ENCODE measurements at places on chromosomes 11 and 22.
A peak's percentile ranks its signal among the peaks of the same experiment; 100 is the strongest.

DNA sequence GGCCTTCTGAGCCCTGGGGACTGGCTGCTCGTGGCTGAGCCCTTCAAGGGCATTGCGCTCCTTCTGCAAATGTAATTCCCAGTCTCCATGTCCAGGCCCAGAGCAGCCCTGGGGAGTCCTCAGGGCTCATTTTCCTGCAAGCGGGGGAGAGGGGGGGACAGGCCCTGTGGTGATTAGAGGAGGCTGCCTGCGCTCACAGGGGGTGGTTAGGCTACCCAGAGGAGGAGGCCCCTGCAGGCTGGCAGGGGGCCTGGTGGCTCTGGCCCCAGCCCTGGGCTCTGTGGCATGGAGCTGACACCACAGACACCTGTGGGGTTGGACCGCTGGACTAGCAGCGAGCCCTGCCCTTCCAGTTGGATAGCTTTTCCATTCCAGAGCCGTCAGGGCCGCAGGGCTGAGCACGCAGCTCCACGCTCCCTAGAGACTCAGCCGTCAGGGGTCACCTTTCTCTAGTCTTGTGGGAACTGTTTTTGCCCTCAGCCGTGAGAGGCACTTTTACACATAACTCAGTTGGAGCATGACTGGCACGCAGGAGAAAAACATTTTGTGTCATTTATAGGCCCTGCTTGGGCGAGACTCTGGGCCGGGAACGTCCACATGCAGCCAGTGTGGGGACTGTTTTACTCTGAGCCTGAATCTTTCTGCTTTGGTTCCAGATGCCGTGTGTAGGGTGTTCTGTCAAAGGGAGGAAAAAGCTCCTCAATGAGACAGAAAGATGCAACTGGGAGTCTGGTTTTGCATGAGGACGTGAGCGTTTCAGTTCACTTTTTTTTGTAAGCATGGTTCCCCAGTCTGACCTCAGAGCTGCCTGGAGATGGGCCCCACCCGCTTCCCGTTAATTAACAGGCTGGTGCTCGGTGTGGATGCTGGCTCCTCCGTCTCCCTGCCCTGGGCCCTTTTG is 58.1 kb downstream of the LRP5 start:
- DNase-seq: no peak

DNA sequence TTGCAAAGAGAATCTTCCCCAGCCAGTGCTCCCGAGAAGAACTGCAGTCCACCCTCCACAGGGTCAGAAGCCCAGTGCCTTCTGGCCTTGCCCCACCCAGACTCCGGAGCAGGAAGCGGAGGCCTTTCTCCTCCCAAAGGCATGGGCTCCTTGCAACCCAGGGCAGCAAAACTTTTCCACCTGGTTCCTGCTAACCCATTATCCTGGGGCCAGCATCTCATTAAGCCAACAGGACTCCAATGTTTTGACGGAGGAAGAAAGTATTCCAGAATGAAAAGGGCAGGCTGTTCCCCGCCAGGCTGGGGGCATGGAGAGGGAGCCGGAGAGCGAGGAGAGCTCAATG is 88.1 kb downstream of the RTL6 start:
- DNase-seq: no peak

GRCh38 chr11:130145311-130145812 is 14.2 kb upstream of the ST14 start:
- DNase-seq: no peak

DNA sequence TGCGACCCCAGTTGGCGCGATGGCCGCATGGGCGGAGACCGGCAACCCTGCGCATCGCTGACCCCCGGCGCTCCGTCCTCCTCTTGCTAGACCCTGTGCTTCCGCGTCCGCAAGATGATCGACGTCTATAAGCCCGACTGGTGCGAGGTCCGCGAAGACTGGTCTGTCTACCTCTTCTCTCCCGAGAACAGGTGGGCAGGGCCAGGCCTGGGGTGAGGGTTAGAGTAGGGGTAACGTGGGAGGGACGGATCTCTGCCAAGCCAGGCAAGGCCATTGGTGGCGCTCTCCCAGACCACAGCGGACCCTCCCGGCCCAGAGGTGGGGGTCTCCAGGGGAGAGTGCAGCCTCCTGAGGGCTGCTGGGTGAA is 92.1 kb downstream of the CACNA1I start:
- no peak for DNase-seq

- DNase-seq: no peak
Measured at GRCh38 chr22:35299217-35299672, 449 bp upstream of the TOM1 start.

DNA sequence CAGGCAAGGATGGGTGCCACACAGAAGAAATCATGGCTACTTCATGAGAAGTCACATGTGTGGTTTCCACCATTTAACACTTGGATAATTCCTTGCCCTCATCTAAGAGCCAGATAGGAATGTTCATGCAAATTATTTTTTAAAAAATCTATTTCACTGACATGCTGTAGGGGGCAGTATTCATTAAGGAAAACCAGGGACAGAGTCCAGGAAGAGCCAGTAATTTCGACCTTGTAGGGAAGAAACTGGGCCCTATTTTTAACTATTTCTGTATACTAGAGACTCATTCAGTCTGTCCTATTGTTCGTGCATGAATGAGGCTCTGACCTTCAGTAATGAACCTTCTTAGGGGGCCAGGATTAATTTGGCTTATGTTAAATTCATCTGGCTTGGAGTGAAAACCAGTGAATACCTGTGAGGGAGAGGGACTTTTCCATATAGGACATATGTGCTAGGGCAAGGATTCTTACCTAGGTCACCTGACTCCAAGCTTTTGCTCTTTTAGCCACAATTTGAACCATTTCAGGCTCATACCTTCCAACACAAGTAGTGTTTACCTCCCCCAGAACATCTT is 192.7 kb downstream of the NAV2 start:
- DNase-seq: peak; percentile 33

GRCh38 chr22:23651676-23652075 is 19.6 kb upstream of the DRICH1 start:
- DNase-seq: no peak

Measured in HuH-7 (cell line).